ENCODE measurements at places on chromosomes 6 and 20. TPM values are rescaled to one million over a fixed set of nuclear protein-coding genes. Genes with fewer than 3 reads are reported as not detected.

PHACTR1 gene
- 12.9 TPM for polyA plus RNA-seq

DNA sequence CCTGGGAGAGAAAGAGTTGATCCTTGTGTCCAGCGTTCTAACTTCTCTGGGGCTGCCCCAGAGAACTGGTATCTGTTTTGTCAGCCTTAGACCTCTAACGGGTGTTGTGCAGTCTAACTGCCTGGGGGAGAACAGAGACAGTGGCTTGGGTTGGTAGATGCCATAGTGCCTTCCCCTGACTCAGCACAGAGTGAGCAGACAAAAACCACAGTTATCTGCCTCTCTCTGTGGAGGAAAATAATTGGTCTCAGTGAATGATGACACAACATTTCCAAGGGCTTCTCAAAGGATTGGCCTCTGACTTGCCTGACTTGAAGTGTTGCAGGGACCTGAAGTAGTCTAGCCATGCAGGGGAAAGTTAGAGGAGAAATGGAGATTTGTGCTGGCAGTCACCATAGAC lies 226.2 kb upstream of the MAN1A1 start:
- no peak for DNase-seq

- DNase-seq = no peak
These were observed 200.4 kb upstream of the FBXL4 start for GRCh38 chr6:99148111-99148510.

GRCh38 chr6:163955096-163955495 lies 540.6 kb downstream of the QKI start:
- no peak for DNase-seq

HTR1E gene
- polyA plus RNA-seq = 0.73 TPM

ACOT13 gene
- polyA plus RNA-seq = 45.0 TPM

DNA sequence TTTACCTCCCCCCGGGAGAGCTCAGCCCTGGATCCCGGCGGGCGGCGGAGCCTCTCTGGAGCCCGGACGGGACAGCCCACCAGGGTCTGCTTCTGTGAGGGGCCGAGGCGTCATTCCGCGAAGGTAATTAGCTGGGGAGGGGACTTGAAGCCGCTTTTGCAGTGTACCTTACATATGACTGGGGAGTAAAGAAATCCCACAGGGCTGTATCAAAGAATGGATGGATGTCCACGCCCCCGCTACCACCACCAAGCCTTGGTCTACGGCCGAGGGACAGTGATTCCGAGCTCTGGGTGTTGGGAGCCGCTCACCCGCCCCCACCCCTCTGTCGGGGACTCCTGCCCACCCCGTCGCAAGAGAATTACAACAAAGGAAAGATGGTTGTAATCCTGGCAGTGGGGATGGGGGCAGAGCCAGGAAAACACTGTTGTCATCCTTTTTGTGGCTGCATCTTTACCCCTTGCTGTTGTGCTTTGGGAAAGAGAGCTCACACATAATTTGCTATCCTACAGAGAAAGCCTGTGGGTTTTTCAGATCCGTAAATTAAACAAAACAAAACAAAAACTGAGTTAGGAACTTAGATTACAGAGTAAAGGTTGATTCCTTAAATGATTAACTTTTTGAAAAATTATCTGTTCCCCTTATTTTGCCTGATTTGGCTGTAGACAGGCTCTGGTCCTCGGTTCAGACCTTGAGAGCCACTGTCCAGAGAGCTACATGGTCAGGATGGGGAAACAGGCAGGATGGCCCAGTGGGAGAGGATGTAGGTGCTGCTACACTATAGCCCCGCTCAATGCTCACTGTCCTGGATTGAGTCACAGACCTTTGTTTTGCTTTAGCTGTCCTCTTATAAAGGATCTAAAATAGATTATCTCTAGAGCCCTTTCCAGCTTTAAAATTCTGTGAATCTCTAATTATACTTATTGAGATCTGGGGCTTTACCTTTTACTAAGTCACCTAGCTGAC lies 997 bp upstream of the FBXO30 start:
- no peak for DNase-seq

- no peak for DNase-seq
These were observed 63.0 kb downstream of the GPX5 start for GRCh38 chr6:28588666-28589065.

DNA sequence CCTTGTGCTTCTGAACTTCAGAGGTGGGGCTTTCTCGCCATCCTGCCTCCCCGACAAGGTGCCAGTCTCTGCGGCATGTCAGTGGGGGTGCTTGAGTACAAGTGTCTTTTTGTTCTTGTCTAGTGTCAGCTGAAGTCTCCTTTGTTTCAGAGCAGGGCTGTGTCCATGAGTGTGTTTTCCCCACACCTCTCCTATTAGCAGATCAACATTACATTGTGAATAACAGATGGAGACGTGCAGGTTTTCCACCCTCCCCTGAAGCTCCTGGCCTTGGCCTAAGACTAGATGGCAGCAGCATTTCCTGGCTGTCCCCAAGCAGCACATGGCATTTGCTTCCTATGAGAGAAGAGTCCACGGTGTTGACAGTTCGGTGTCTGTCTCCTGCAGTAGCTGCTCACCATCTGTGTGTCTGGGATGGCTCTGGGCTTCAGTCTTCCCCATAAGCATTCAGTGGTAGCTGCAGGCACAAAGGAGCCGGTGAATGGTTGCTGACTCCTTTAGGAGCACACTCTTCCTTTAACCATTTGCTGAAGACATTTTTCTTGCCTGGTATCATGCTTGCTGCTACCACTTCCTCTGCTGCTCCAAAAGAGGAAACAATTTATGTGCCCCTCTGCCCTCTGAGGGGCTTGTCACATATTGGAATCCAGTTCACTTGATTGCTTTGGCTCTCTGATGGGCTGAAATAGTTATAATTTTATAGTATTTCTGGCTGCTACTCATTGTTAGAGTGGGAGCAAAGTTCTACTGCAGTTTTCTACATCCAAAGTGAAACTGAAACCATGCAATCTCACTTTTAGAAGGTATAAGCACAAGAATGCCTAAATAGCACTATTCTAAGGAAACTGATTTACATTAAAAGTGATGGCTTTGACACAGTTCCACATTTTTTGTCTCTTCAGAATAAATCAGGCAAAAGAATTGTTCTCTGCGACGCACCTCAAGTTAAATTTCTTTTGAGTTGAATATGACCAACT lies 913.0 kb downstream of the C6orf118 start:
- DNase-seq = no peak

GRCh38 chr20:7333841-7334240 lies 566.4 kb downstream of the BMP2 start:
- DNase-seq = no peak

SSTR4 gene
- not detected for polyA plus RNA-seq

GRCh38 chr6:108587258-108588059 lies 26.7 kb downstream of the FOXO3 start:
- DNase-seq = no peak

DNA sequence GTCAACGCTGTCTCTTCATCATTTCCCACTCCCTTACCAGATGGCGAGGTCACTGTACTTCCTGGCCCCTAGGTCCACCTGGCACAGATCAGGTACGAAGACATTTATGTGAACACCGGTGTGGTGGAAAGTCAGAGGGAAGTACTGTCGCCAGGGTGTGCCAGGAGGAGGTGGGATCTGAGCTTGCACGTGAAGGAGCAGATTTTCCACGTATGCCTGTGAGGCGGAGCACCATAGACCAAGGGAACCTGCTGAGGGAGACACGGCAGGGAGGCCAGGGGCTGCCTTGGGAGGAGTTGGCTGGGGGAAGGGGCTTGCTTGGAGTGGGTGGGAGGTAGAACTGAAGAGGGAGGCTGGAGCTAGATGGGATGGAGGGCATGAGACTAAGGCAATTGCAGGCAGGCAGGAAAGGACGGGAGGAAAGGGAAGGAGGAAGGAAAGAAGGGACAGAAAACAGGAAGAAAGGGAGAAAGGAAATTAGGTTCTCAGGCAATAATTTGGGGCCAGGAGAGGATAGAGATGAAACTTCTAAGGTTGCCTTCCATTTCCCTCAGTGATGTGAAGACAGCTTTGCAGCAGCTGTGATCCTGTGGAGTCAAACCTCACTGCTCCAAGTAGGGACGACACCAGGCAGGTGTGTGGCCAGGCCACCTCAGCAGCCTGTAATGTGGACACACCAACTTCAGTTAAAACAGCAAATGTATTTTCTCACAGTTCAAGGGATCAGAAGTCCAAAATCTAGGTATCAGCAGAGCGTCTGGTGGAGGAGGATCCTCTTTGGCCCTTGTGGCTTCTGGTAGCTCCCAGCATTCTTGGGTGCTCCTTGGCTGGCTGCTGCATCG lies 46.8 kb downstream of the CHMP4B start:
- DNase-seq = no peak

GRCh38 chr6:127032971-127033370 lies 85.5 kb upstream of the RSPO3 start:
- DNase-seq = no peak

PSMB9 gene
- polyA plus RNA-seq = 5.9 TPM

TGM3 gene
- 1.0 TPM for polyA plus RNA-seq

GRCh38 chr20:16063881-16064280 lies 509.4 kb downstream of the KIF16B start:
- DNase-seq = no peak

TFAP2A gene
- polyA plus RNA-seq = 33.7 TPM

- no peak for DNase-seq
These were observed 811.0 kb upstream of the GJE1 start for GRCh38 chr6:141321493-141322347.

NRSN2 gene
- polyA plus RNA-seq = 53.5 TPM

DNA sequence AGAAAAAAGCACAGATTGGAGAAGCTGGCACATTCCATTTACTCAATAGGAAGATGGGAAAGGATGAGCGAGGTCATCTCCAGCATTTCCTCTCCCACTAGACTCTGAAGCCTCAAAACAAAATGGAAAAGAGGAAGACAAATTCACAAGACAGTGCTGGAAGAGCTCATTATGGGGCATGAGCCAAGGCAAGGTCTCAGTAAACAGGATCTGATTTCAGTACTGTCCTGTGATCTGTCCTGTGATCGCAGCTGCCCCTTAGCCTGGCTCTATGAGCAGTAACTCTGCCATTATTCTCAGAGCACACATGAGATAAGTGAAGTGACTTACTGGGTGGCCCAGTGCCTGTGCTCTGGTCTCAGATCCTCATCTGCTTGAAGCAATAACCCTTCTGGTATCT lies 68.1 kb upstream of the SLC4A11 start:
- no peak for DNase-seq

POPDC3 gene
- polyA plus RNA-seq = 0.18 TPM

DNA sequence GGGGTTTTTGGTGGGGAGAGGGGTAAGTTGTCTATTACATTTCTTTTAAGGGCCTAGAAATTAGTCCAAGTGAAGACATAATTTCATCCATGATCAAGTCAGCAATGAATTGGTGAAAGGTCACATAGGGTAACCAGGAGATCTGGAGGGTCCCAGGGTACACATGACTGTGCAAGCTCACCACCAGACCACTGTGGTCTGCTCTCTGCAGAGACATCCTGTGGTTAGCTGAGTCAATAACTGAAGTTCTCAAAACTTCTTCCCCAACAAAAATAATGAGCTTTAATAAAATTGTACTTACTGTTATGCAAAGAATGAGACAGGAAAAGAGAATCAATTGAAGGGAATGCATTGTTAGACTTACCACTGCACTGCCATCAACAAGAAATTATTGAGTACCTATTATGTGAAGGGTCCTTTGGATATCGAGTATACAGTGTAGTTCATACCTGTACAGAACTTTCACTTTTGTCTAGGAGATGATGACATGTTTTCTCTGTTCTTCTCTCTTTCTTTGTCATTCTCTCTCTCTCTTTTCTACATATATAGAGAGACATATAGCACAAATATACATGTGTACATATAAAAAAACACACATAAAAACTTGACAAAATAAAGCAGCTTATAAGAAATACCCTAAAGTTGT lies 209.8 kb downstream of the GJA1 start:
- no peak for DNase-seq

GRCh38 chr20:15851576-15852215 lies 721.6 kb downstream of the KIF16B start:
- DNase-seq = no peak

DNA sequence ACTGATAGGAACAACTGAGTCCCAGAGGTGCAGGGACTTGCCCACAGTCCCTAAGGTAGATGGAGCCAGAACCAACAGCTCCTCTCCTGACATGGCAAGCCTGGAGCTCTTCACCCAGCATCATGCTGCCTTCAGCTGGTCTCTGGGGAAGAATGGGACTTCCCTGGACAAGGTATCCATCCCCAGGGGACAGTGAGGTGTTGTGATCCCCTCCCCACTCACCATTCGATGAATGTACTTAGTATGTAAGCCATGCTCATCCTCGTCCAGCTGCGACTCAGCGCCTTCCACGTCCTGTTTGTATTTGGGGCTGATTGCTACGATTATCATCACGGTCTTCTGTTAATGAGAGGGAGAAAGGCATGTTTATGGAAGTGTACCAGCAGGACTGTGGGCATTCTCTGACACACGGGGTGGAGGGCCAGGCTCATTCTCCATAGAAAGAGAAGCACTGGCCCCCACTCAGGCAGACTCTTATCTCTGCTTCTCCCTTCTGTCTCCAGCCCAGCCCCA lies 39.4 kb downstream of the TRAF3IP2 start:
- DNase-seq = no peak

- DNase-seq = no peak
These were observed 3.9 kb upstream of the TEAD3 start for GRCh38 chr6:35500782-35501181.

Data from right renal pelvis (tissue), 4 donors.